ENCODE measurements at places on chromosomes 2 and 18. TPM values are rescaled to one million over a fixed set of nuclear protein-coding genes. Genes with fewer than 3 reads are reported as not detected.

DNA sequence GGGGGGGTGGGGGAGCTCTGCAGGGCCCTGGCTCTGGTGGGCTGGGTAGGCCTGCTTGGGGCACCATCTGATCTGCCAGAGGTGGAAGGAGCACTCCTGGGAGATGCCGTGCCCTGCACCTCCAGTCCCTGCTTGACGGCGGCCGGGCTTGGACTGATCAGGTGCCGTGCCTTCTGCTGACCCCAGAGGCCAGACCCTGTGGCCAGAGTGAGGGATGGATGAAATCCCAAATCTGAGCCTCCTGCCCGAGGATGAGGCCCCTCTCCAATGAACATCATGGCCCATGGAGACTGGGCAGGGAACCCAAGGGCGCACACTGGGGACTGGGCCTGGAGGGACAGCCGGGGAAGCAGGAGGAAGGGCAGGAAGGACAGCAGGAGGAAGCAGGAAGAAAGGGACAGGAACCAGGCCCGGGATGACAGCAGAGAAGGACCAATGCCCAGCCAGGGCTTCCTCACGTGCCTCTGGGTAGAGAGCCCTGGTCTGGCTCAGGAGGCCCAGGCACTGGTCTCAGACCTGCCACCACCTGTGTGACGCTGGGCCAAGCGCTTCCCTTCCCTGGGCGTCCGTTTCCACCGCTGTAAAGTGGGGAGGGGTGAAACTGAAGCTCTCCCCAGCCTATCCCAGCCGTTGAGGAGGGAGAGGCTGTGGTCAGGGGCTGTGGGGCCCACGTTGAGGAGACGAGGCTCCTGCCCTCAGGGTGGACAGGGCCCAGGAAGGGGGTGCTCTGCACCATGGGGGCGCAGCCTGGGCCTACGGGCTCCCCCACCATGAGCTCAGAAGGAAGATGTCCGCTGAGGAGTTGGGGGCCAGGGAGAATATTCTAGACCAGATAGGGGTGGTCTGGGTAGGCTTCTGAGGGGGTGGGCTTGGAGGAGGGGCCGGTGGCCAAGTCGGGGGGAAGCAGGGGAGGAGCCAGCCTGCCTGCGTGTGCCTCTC lies 1.0 kb upstream of the GPR35 start:
- peaks cover 4% of the 10 kb centered on the region for H3K4me1 ChIP-seq
- H3K36me3 ChIP-seq, result no peaks in the 10 kb centered on the region
- no peak for DNase-seq
- H3K4me3 ChIP-seq, result no peak overlapping the region
- H3K27ac ChIP-seq, result peak overlapping the region; percentile 71

- H3K4me1 ChIP-seq, result peaks cover 2% of the 10 kb centered on the region
- H3K27ac ChIP-seq, result no peak overlapping the region
- no peak overlapping the region for H3K4me3 ChIP-seq
- H3K36me3 ChIP-seq, result peaks cover 35% of the 10 kb centered on the region
- no peaks in the 10 kb centered on the region for H3K27me3 ChIP-seq
These were observed 232.6 kb downstream of the ATAD2B start for GRCh38 chr2:23694058-23695045.

DNA sequence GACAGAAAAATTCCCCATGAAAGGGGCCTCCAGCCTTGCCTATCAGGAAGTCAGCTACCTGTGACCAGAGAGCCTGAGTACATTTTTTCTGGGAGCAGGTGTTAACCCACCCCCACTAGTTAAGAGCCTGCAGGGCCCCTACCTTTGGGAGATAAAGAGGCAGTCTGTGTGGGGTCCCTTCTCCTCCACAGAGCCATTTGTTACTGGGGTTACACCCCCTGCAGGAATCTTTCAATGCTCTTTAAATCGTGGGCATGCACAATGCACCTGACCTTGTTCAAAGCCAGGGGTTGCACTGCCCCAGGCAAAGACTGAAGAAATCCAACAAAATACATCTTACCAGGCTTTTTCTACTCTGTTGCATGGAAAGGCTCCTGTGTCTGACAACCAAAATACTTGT lies 15.7 kb upstream of the LYPD6 start:
- H3K27me3 ChIP-seq, result no peaks in the 10 kb centered on the region
- peak overlapping the region; percentile 47 for H3K27ac ChIP-seq
- peaks cover 2% of the 10 kb centered on the region for H3K36me3 ChIP-seq

- no peak for DNase-seq
- H3K27me3 ChIP-seq, result peaks cover 14% of the 10 kb centered on the region
- no peaks in the 10 kb centered on the region for H3K36me3 ChIP-seq
These were observed 14.9 kb downstream of the AOX1 start for GRCh38 chr2:200600549-200601225.

DNA sequence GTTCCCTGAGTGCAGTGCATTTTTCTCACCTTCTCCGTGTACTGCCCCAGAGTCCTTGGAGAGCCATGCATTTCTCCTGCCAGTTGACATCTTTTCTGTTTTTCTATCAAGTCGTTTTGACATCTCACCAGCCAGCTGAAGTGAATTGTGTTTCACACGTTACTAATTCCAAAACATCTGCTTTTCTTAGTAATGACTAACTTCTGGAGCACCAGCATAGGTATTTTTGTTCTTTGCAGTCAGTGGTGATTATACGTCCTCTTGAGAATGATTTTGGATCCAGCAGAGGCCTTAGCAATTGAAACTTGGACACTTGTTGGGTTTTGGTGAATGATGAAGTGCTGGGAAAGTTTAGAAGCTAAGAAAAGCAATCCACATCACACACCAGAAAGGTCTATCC lies 112.5 kb downstream of the PIK3C3 start:
- H3K27ac ChIP-seq, result no peak overlapping the region
- peaks cover 47% of the 10 kb centered on the region for H3K36me3 ChIP-seq
- no peak overlapping the region for H3K4me3 ChIP-seq
- DNase-seq, result no peak
- no peaks in the 10 kb centered on the region for H3K4me1 ChIP-seq

DNA sequence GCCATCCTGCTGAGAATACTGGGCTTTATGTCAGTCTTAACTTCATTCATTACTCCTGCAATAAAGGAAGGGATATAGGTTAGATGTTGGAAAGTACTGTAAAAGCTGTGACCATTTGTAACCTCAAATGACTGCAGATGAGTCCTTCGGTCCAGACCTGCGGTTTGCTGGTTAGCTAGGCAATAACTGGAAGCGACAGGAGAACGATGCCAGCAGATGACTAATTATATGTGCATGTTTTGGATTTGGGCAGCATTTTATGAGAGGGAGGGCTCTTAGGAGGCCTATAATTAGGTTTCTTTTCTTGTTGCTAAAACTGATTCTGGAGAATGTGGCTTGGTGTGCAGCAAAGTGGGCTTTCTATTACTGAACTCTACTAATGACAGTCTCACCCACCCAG lies 205.6 kb downstream of the TMEM182 start:
- H3K4me3 ChIP-seq, result no peak overlapping the region
- peaks cover 17% of the 10 kb centered on the region for H3K27me3 ChIP-seq
- no peak for DNase-seq
- H3K36me3 ChIP-seq, result no peaks in the 10 kb centered on the region
- H3K4me1 ChIP-seq, result no peaks in the 10 kb centered on the region

GRCh38 chr18:2777241-2777640 lies 69.6 kb upstream of the EMILIN2 start:
- H3K27ac ChIP-seq, result no peak overlapping the region
- peaks cover 42% of the 10 kb centered on the region for H3K36me3 ChIP-seq
- no peaks in the 10 kb centered on the region for H3K27me3 ChIP-seq
- H3K4me1 ChIP-seq, result no peaks in the 10 kb centered on the region
- H3K4me3 ChIP-seq, result no peak overlapping the region

The RND3 gene
- 144 TPM for total RNA-seq

The FAHD2A gene
- 43.3 TPM for total RNA-seq

The SLC9A4 gene
- total RNA-seq, result 0.11 TPM
